ENCODE measurements at places on chromosomes 12 and 14. TPM values are rescaled to one million over a fixed set of nuclear protein-coding genes. Genes with fewer than 3 reads are reported as not detected.

ANG gene
- polyA plus RNA-seq = 3.5 TPM

GRCh38 chr12:20432290-20432689, 64.0 kb downstream of the PDE3A start:
- no peak for DNase-seq

- no peak for DNase-seq
Observed at GRCh38 chr14:80212023-80212397, 706 bp upstream of the DIO2 start.

ETFBKMT gene
- polyA plus RNA-seq = 2.4 TPM

GRCh38 chr12:2231956-2232355, 179.2 kb downstream of the CACNA1C start:
- DNase-seq = no peak

GRCh38 chr12:111447571-111448265, 42.0 kb downstream of the SH2B3 start:
- no peak for DNase-seq

ENDOU gene
- polyA plus RNA-seq = 0.25 TPM

- DNase-seq = no peak
Observed at GRCh38 chr12:99852666-99853065, 132.1 kb downstream of the ANKS1B start.

DNA sequence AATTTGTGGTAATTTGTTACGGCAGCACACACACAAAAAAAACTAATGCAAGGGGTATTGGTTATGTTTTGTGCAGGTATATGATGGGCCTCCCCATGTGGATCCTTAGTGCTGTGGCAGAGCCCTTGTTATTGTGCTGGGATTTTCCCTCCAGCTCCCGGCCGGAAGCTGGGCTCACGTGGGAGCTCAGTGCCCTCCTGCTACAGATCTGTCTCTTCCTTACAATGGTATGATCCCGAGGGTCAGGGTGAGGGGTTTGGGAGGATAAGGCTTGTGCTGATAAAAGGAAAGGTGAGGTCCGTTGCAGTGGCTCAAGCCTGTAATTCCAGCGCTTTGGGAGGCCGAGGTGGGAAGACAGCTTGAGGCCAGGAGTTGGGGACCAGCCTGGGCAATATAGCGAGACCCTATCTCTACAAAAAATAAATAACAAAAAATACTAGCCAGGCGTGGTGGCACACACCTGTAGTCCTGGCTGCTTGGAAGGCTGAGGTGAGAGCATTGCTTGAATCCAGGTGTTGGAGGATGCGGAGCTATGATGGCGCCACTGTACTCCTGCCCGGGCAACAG, 861 bp upstream of the SLC48A1 start:
- peak; percentile 34 for DNase-seq
